GM23338 (cell line): ENCODE measurements at places on chromosomes 3 and 15. TPM values are rescaled to one million over a fixed set of nuclear protein-coding genes. Genes with fewer than 3 reads are reported as not detected.

- no peak for DNase-seq
These were observed 263.9 kb downstream of the DIPK2A start for GRCh38 chr3:144235489-144235888.

GRCh38 chr3:53571264-53571663 is 76.9 kb downstream of the CACNA1D start:
- DNase-seq, result no peak

- peak; percentile 69 for DNase-seq
These were observed 1.1 kb upstream of the THSD4 start for GRCh38 chr15:71114066-71114680.

- DNase-seq, result no peak
These were observed 27.3 kb downstream of the PARP16 start for GRCh38 chr15:65259367-65259797.

The PLSCR1 gene
- 70.2 and 78.3 TPM in 2 replicates for total RNA-seq
